ENCODE measurements at places on chromosomes 16 and 17.

GRCh38 chr17:19753051-19753509, 5.0 kb upstream of the ALDH3A1 start:
- peak; percentile 31 for DNase-seq

- peak; percentile 39 for DNase-seq
These were observed 968 bp downstream of the CEP112 start for GRCh38 chr17:66190738-66191592.

DNA sequence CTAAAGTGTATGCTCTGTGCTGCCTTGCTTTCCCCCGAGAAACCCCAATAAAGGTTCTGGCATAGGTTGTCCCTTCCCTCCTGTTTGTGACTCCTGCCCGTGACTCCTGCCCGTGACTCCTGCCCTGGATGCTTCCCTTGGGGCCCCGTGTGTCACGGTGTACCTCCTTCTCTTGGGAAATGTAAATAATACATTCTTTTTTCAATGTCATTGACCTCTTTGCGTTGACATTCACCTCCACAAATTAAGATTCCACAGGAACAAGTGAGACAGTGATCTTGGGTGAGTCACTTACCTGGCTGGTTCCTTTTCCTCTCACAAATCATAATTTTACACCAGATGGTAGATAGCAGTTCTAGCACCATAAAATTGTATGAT, 632 bp downstream of the CCL15 start:
- DNase-seq, result no peak

DNA sequence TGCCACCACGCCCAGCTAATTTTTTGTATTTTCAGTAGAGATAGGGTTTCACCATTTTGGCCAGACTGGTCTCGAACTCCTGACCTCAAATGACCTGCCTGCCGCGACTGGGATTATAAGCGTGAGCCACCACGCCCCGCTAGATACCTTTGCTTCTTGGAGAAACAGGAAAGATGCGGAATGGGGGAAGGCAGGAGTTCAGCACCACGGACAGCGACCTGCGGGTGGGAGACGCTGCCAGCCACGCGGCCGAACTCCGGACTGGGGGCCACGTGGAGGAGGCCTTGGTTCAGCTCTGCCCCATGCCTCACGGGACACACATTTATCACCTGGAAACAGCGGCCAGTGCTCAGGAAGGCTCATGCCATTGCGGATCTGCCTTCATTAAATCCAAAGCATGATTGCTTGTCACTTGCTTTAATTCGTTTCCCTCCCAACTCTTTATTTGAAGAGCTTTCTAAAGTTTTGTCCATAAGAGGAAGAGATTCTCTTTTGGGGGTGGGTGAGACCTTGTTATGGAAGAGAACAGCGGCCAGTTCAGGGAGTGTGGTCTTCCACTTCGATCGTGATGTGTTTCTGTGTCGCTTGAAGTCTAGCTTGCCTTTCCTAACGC, 219.9 kb downstream of the ENGASE start:
- no peak for DNase-seq

- no peak for DNase-seq
These were observed 5.0 kb downstream of the SYT17 start for GRCh38 chr16:19173059-19173458.

All from skeletal muscle cell (primary cell).